ENCODE measurements at places on chromosomes 7 and 10.

DNA sequence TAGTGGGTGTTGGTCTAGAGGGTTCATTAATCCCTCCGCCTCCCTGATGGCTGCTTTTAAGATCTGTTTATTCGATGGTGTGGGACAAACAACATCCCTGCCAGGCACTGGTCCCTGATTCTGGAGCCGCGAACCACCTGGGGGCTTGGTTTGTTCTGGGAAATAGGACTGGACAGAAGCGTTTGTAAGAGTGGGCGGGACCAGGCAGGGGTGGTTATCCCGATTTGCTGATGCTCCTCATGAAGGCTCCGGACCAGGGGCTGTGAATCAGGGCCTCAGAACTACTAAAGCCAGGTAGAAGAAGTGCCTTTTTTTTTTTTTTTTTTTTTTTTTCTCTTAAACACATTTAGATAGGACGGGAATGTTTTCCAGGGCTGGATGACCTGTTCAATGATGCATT, 273.4 kb downstream of the WDR37 start:
- no peak for DNase-seq

DNA sequence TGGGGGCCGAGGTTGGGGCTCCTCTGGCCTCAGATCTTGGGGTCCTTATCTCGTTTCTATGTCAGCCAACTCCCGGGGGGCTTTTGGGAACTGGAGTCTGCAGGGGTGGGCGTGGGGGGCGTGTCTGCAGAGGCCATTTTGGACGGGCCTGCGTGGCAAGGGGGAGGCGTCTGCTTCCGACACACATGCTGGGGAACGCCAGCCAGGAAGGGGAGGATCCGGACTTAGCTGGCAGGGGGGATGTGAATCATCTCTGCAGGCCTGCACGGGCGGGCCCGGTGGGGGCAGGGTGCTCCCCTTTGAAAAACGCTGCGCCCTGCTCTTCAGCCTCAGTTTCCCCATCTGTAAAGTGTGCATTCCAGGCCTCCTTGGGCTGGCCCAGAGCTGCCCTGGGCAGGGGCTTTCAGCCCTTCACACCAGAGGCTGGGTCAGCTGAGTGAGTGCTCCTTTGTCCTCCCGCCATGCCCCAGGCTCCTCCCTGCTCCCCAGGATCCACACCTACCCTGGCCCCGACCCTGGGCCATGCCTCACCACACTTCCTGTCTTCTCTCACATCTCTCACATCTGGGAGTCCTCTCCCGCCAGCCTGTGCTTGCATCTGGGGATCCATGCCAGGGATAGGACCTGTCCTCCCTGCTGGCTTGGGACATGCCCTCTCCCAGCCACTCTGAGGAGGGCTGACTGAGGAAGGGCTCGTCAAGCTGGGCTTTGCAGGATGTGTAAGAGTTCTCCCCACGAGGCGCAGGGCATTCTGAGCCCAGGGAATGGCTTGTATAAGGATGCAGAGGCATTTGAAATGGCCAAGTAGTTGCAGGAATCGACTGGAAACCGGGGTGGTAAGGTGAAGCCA, 172.6 kb upstream of the TNRC18 start:
- DNase-seq: peak; percentile 22

- DNase-seq: no peak
These were observed 263.4 kb upstream of the TAC1 start for GRCh38 chr7:97468493-97468892.

DNA sequence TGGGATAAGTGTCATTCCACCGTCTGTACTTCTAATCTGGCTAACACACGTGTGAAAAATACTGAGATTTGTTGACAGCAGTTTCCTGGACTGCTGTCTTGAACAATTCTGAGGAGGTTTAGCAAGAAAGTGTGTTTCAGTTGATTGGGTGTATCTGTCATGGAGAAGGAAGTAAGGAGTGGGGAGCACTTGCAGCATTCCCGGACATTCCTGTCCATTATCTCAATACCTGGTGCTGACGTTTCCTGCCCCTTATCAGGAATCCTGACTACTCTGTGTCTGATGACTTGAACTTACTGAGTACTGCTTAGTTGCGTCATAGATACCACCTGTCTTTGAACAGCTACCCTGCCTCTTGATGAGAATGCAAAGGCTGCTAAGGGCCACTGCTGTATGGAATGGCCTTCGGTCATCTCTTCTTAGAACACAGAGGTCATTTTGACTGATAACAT, 72.0 kb upstream of the VKORC1L1 start:
- no peak for DNase-seq

GRCh38 chr7:91140982-91141381, 123.3 kb upstream of the FZD1 start:
- DNase-seq: no peak

GRCh38 chr10:91410638-91411371, 661 bp downstream of the HECTD2 start:
- no peak for DNase-seq

- DNase-seq: no peak
These were observed 18.0 kb downstream of the C10orf105 start for GRCh38 chr10:71701496-71702132.

- no peak for DNase-seq
These were observed 170.2 kb downstream of the ADARB2 start for GRCh38 chr10:1567152-1567551.

Measured in effector memory CD4-positive, alpha-beta T cell (primary cell).